ENCODE measurements at places on chromosomes 11 and 22.

- DNase-seq, result no peak
Observed at GRCh38 chr11:23284631-23285030, 424.4 kb upstream of the CCDC179 start.

DNA sequence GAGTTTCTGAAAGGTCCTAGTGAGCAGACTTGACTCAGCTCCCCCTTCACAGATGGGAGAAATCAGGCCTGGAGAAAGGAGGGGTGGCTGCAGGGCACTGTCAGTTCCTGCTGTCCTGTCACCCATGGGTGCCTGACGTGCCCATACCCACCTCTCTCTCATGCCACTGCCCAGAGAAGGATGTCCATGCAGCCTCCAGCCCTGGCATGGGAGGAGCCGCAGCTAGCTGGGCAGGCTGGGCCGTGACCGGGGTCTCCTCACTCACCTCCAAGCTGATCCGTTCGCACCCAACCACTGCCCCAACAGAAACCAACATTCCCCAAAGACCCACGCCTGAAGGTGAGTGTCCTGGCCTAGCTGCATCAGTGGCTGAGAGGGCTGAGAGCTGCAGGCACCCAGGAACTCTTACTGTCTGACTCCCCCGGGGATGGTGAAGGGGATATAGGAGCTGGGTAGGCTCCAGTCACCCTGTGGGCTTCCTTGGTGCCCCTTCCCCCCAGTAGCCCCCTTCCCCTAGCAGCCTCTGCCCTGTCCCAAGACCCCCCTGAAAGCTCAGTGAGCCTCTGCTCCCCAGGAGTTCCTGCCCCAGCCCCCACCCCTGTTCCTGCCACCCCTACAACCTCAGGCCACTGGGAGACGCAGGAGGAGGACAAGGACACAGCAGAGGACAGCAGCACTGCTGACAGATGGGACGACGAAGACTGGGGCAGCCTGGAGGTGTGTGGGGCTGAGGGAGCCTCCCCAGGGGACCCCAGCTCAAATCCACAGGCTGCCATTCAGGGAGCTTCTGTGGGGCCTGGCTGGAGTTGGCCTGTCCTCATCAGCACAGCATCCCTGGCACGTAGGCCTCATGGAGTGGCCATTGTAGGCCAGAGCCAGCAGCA, 11.8 kb downstream of the SCYL1 start:
- no peak for DNase-seq

DNA sequence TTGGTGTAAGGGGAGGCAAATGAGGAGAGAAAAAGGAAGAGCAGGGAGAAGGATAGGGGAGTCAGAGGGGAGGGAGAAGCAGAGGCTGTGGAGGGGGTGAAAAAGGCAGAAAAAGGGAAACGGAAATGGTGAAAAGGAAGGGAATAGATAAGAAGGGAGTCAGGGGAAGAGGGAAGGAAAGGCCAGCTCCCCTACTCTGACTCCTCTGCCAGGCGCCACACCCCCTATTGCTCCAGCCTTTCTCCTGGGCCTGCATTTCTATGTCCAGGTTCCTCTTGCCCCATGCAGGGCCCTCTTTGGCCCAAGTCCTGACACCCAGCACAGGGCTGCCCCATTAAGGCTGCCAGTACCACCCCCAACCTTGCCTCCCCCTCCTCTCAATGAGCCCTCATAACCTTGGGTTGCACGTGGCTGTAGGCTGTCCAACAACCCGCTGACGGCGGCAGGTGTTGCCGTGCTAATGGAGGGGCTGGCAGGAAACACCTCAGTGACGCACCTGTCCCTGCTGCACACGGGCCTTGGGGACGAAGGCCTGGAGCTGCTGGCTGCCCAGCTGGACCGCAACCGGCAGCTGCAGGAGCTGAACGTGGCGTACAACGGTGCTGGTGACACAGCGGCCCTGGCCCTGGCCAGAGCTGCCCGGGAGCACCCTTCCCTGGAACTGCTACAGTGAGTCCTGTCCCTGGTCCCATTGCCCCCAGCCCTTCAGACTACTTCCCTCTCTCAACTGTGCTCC, 3.4 kb upstream of the NHERF4 start:
- DNase-seq, result no peak

- no peak for DNase-seq
Observed at GRCh38 chr11:35419830-35420333, 524 bp upstream of the SLC1A2 start.

- no peak for DNase-seq
Observed at GRCh38 chr11:59953463-59954218, 10.2 kb upstream of the OOSP4A start.

DNA sequence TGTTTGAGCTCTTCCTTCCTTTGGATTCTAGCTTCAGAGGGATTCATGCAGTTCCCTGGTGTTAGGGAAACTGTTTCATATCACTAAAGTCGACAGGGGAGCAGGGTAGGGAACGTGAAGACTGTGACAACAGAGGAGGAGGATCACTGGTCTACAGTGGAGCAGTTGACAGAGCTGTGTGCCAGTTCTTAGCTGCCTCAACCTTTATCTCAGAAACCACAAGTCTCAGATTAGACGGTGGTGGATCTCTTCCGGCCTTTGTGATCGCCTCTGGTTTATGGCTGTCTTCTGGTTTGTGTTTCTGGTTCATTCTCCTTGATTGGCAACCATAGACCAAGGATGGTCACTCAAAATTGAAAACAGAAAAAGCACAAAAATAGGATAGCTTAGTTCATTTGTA, 538.9 kb upstream of the API5 start:
- DNase-seq, result no peak

DNA sequence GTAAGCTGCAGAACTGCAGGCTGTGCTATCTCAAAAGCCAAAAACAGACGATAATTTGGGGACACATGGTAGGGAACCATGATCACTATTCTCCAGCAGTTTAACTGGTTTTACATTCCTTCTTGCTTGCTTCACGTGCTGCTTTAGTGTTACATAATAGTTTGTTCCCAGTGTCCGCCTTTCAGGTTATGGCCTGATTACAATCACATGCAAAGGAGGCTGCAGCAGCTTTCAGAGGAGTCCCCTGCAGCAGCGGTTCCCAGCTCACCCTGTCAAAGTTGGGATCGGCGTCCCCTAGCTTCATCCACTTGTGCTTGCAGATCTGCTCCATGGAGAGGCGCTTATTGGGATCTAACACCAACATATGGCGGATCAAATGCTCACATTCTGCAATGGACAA, 39.2 kb upstream of the APOA1 start:
- DNase-seq, result no peak

- no peak for DNase-seq
Observed at GRCh38 chr11:26995701-26996460, 2.0 kb downstream of the FIBIN start.

Data from suppressor macrophage treated with lipopolysaccharide for 4 hours (primary cell).